ENCODE measurements at places on chromosomes 3 and 15.

- DNase-seq, result no peak
Observed at GRCh38 chr3:191137708-191138107, 61.3 kb upstream of the OSTN start.

DNA sequence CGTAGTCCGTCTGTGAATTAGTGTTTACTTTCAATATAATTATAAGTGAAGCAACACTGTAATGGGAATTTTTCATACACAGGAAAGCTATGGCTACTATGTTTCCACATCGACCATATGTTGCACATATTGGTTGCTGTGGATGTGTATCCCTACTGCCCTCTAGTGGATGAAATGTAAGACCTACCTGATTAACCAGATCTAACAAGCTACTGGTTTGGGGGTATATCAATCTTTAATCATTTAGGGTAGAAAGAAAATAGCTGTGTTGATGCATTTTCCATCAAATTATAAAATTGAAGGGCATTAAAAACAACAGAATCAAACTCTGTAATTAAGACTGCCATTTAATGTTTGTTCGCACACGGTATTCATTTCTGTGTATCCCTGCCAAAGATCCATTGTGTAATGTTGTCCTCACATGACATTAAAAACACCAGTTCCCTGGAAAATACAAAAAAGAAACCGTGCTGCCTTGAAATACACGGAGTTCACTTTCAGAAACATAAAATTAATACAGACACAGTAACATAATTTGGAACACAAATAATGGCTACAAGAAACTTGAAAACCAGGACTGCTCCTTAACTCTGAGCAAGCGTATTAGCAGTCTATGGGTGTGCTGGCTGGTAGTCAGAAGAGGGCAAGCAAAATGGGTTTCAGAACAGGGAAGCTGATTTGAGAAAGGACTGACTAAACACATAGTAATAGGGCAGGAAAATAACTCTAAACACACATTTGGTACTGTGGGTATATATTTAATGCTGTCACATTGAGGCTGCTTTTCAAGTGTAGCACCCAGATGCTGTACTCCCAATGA lies 125.1 kb downstream of the TIGIT start:
- DNase-seq, result no peak

DNA sequence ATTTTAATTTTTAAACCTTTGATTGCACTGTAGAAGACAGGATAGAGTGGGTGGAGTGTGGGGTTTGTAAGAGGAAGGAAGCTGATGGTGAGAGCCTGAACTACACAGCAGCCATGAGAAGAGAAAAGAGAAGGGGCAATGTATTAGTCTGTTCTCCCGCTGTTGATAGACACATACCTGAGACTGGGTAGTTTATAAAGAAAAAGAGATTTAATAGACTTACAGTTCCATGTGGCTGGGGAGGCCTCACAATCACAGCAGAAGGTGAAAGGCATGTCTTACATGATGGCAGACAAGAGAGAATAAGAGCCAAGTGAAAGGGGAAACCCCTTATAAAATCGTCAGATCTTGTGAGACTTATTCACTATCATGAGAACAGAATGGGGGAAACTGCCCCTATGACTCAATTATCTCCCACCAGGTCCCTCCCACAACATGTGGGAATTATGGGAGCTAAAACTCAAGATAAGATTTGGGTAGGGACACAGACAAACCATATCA lies 37.3 kb downstream of the STARD5 start:
- no peak for DNase-seq

DNA sequence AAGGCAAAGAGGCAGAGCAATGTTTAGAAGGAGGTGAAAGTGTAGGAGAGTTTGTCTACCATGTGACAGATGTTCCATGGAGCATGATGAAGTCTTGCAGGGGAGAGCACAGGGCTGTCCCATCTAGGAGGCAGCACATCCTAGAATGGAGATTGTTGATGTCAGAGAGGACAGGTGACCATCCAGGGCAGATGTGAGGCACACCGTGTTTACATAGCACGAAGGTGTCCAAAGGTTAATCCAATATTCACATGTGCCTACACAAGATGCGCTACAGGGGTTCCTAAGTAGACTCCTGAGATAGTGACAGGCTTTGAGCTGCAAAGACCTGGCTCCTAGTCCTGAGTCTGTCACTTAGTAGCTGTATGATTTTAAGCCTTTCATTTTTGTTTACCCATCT lies 219.3 kb upstream of the SLCO3A1 start:
- DNase-seq, result no peak

DNA sequence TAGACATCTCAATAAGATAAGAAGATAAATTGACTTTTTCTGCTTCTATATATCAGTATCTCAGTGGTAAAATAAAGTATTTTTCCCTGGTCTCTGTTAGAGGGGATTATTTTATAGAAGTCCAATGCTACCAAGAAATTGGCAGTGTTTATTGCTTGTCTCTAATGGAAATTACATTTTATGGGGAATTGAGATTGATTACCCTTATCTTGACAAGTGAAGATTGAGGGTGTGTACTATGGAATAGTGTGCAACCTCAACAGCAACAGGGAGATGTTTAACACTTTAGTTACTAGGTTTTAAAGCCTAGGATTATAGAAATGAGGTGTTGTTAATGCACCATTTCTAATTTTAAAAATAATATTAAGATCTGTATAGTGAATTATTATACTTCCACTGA lies 154.8 kb upstream of the ROBO1 start:
- DNase-seq, result no peak

DNA sequence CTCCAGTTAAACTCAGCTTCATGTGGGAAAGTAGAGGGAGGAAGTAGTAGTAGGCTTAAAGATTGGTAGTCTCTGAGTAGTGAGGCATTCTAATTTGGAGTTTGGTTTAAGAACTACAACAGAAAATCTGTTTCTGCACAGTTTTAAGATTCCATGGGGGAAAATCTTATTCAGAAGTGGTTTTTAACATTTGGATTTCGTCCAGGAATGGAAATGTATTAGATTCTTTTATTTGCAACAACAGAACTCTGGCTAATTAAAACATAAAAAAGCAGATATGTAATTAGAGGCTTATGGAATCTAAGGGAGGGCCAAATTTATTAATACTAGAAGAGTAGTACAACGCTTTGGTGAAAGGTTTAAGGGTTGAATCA lies 36.0 kb downstream of the NECTIN3 start:
- DNase-seq, result no peak
